ENCODE measurements at places on chromosomes 1 and 21.

- DNase-seq, result no peak
Measured at GRCh38 chr1:37947364-37947763, 511 bp upstream of the INPP5B start.

- no peak for DNase-seq
Measured at GRCh38 chr1:110426854-110427253, 19.4 kb upstream of the LAMTOR5 start.

DNA sequence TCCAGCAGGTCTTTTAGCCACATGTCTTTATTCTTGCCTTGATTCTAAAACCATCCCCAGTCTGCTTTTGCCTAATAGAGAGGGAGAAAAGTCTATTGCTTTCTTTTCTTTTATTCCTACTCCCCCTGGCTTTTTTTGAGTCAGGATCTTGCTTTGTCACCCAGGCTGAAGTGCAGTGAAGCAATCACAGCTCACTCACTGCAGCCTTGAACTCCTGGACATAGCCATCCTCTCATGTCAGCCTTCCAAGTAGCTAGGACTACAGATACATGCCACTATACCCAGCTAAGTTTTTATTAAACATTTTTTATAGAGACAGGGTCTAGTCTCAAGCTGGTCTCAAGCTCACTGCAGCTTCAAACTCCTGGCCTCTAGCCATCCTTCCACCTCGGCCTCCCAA, 72.5 kb upstream of the PAXBP1 start:
- no peak for DNase-seq

- DNase-seq, result no peak
Measured at GRCh38 chr1:51445351-51446090, 73.5 kb downstream of the EPS15 start.

DNA sequence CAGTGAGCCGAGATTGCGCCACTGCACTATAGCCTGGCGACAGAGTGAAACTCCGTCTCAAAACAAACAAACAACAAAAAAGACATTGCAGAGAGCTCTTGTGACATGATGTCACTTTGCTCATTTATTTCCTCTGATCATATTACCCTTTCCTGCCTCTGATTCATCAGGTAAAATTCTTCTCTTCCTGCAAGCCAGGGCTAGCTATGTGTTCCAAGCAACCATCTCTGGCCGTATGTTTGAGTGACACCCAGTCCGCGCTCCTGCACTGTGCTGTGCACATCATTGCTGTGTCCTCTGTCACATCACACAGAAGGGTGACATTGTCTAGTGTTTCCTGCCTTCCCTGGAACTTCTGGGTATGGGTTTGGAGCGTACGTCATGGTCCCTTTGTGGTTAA, 251.3 kb downstream of the PCP4 start:
- no peak for DNase-seq

DNA sequence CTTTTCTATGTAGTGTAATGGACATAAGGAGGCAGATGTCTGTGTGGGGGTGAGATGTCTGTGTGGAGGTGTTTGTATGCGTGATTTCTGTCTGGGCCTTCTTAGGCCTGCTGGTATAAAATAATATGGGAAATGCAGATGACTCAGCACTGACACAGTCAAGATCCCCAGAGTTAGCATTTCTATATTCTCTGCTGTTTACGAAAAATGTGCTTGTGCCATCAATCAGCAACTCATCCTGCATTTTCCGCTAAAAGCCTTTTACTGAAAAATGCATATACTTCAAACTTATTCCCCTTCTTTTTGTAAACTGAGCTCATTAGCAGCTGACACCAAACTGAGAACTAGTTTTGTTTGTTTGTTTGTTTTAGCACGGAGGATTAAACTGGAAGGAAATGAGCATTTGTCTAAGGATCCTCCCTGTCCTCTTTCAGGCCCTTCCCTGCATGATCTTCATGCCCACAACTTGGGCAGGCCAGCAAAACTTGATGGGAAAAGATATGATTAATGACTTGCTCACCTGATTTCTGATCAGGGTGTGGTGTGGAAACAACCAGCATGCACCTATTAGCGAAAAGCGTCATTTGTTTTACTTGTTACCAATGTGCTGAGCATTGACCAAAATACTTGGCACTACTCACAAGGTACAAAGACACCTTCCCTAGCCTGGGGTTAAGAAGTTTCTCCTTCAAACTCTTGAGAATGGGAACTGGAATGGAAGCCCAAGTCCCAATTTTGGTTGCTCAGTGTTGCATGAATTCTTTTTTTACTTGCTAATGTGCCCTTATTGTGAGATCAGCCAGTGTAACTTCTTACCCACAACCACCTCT, 77.4 kb downstream of the NDUFS5 start:
- no peak for DNase-seq

DNA sequence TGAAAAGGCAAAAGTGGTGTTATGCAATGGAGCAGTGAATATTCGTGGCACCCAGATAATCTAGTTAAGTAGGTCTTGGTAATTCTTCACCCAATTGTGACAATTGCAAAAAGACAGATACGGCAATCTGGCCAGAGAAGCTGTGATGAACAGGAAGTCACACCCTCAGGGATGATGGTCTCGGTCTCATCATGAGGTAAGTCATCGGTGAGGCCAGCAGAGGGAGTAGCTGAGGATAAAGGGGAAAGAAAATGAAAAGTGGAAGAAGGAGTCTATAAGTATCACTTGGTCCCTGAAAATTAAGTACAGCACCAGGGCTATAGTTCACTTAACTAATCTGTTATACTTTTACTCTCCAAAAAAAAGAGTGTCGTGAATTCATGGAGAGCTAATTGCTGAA, 258.8 kb upstream of the NCAM2 start:
- no peak for DNase-seq

DNA sequence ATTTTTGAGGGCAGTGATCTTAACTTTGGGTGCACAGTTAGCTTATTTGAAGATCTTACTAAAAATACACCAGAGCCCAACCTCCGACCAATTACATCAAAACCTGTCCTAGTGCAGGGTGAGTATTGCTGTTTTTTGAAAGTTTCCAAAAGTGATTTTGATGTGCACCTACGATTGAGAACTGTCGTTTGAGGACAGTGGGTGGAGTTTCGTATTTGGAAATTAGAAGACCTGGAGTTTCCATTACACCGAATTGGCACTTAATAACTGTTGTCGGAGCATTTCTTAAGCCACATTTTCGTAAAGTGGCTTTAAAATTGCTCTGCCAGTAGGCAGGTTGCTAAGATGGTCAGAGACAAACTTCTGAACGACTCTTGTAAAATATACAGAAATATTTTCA, 1.1 kb downstream of the SOD1 start:
- DNase-seq, result no peak

GRCh38 chr1:110639724-110640386, 33.7 kb upstream of the KCNA2 start:
- DNase-seq, result no peak

DNA sequence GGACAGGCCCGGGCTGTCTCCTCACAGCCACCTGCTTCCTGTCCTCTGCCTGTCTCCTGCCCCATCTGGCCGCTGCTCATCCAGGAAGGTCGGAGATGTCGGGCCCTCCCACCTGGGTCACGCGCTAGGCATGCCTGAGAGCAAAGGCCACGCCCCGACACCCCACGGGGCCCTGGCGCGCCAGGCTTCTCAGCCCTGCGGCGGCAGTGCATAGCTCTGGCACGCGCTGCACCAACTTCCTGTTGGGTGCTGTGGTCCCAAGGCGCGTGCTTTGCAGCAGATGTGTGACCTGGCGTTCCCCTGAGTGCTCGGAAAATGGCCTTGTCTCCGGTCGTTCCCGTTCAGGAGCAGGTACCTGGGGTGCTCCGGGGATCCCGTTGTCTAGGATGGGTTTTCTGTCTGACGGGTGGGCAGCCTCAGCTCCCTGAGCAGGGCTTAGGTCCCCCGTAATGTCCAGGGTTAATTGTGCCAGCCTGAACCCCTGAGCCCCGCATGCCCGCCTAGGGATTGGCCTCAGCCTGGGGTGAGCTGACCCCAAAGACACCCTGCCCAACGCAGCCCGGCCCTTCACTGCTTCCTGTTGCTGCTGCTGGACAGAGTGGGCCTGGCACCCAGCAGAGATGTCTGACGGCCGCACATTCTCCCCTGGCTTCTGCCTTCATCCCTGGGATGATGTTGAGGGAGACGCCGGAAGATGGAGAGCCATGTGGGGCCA, 19.4 kb upstream of the KCNAB2 start:
- DNase-seq, result peak; percentile 87

GRCh38 chr1:185450917-185451316, 133.9 kb upstream of the IVNS1ABP start:
- DNase-seq, result no peak

DNA sequence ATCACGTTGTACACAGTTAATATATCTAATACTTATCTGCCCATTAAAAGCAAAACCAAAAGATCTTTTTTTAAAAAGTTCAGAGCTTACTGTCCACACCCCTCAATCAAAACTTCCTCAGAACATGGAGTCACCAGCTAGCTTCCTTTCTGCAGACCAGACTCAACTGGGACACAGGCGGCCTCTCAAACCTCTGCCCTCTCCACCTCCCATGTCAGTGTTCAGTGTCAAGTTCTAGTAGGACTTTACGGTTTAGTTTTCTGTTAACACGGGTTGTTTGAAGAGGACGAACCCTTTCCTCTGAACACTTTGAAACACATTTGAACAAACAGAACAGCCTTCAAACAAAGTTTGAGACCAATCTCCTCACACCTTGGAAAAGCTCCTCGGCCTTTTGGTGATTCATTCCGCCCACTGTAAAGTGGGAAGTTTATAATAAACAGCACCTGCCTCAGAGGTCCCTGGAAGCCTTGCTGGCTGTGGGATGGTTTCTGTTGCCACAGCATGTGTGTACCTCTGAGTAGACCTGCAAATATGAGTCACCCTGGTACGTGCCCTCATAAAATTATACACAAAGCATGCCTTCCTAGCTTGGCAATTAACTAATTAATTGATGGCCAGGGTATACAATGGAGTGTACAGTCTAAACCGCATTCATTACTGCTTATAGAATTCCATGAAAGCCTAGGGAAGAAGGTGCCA, 48.4 kb upstream of the SIPA1L2 start:
- no peak for DNase-seq
